Uterine smooth muscle cell (primary cell): ENCODE measurements at places on chromosomes 5 and 9. TPM values are rescaled to one million over a fixed set of nuclear protein-coding genes. Genes with fewer than 3 reads are reported as not detected.

The KLHL3 gene
- 3.4 and 4.0 TPM in 2 replicates for total RNA-seq

The NIM1K gene
- total RNA-seq, result 1.2 and 1.7 TPM in 2 replicates

The SV2C gene
- total RNA-seq, result under 0.01 TPM in 1 of 2 replicates, not detected in the other

The FLT4 gene
- total RNA-seq, result 0.11 and 0.25 TPM in 2 replicates

The INIP gene
- 19.7 and 26.8 TPM in 2 replicates for total RNA-seq

The FABP6 gene
- total RNA-seq, result not detected in 2 replicates

The NSMF gene
- total RNA-seq, result 16.9 and 28.0 TPM in 2 replicates

The LMBRD2 gene
- 15.1 and 16.4 TPM in 2 replicates for total RNA-seq

The SPAAR gene
- total RNA-seq, result under 0.01 TPM in 1 of 2 replicates, not detected in the other

The PLPPR1 gene
- not detected in 2 replicates for total RNA-seq
